ENCODE measurements at places on chromosomes 5 and 9. TPM values are rescaled to one million over a fixed set of nuclear protein-coding genes. Genes with fewer than 3 reads are reported as not detected.

DNA sequence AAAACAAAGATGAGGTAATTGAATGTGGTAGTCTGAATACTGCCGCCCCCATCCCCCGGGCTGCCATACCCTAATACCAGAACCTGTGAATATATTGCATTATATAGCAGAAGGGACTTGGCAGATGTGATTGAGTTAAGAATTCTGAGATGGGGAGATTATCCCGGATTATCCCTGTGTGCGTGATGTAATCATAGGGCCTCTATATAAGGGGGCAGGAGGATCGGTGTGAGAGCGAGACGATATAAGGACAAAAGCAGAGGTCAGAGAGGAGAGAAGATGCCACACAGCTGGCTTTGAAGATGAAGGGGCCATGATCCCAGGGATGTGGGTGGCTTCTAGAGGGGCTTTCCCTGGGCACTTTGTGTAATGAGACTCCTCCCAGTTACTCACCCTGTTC lies 101.7 kb upstream of the TLE1 start:
- H3K27ac ChIP-seq = no peak overlapping the region
- H3K4me3 ChIP-seq = no peak overlapping the region
- no peaks in the 10 kb centered on the region for H3K27me3 ChIP-seq

DNA sequence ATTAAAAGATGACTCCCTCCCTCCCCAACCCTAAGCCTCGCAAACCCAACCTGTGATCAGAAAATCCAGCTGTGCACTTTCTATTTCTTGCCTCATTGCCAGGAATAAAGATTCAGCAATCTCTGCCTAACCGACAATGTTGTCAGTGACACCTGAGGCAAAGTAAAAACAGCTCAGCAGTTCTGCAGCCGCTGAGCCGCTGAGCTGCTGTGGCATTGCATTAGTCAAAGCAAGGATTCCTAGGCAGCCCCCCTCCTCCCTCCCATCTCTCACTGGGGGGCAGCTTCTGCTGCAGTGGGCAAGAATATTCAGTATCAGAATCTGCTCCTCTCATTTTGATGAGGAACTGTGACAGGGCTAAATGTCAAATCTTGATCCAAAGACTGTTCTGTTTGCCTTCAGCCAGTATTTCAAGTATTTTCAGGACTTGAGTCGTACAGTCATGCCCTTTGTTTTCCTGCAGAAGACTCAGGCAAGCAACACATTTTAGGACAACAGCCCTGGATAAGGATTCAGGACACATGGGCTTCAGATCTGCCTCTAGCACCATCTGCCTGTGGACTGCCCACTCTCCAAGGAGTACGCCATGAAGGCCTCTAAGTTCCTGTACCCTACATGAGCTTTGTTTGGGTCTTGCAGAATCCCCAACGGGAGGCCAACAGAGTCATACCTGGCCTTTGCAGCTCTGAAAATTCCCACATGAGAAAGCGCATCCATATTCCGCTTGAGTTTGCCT lies 41.1 kb upstream of the DAP start:
- no peak for DNase-seq
- H3K36me3 ChIP-seq = no peaks in the 10 kb centered on the region
- H3K27me3 ChIP-seq = peaks cover 3% of the 10 kb centered on the region
- H3K27ac ChIP-seq = no peak overlapping the region

SLC6A7 gene
- not detected for total RNA-seq

GLT6D1 gene
- not detected for total RNA-seq

LRRC14B gene
- total RNA-seq = not detected

- H3K36me3 ChIP-seq = no peaks in the 10 kb centered on the region
- no peak overlapping the region for H3K27ac ChIP-seq
- DNase-seq = no peak
- no peak overlapping the region for H3K4me3 ChIP-seq
- H3K4me1 ChIP-seq = peaks cover 10% of the 10 kb centered on the region
- peaks cover 10% of the 10 kb centered on the region for H3K27me3 ChIP-seq
Observed at GRCh38 chr9:96031916-96032534, 156.5 kb downstream of the ERCC6L2 start.
